ENCODE measurements at places on chromosomes 13 and 19. TPM values are rescaled to one million over a fixed set of nuclear protein-coding genes. Genes with fewer than 3 reads are reported as not detected.

DNA sequence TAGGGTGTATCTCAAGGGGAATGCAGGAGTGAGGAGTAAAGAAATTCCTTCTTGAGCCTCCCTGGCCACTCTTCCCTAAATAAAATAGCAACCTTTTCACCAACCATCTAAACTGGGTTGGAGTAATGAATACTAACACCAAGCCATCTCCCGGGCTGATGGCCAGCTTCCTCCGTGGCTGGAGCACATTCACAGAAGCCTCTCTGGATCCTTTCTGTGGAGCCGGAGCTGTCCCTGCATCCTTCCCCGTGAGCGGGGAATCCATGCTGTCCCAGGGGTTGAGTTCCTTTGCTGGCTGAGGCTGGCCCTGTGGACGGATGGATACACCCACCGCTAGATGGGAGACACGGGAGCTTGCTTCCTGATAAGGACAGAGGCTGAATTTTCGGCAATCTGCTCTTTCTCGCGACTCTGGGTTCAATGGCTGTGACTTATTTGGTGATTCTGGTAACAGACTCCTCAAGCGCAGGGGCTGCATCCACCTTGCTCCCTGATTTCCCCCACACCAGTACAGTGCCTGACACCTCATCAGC lies 370.3 kb downstream of the ZNF536 start:
- DNase-seq = no peak

DNA sequence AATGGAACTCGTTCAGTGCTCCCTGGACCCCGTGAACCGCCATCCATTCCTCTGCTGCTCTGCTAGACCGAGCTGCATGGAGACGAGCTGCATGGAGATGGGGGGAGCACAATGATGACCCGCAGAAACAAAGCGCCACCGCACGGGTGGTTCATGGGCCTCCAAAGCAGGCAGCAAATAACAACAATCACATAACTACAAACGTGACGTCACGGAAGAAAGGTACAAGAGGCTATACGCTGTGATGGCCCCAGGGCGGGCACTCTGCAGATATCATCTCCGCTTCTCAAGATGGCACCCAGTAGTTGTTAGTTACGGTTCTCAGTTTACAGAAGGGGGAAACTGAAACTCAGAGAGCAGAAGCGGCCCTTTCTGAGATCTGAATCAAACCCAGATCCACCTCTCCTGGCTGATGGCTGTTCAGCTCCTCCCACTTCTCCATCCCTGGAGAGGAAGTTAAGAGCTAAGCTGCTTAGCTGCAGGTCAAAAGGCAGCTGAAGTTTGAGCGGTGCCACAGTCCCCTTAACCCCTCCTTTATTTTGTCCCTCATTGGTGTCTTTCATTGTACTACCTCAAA lies 1.7 kb downstream of the ATP13A1 start:
- no peak for DNase-seq

GRCh38 chr19:38149661-38150061 lies 74.4 kb downstream of the DPF1 start:
- DNase-seq = peak; percentile 9

DNA sequence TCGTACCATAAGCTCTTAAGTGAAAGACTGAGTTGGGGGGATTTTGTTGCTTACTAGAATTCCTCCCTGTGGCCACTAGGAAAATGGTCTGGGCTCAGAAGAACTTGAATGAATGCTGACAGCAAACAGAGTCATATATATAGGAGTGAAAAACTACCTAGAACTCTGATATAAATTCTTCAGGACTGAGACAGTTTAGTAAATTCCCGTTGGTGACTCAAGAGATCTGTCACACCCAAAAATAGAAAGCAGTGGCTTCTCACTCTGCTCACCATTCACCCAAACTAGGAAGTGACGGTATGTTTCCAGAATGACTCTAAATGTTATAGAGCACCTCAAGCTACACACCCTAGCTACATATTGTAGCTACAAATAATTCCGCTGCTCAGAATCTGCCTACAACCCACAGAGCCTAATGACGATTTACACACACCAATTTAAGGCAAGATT lies 116.2 kb downstream of the TBC1D4 start:
- DNase-seq = no peak

The SSC5D gene
- 9.4 TPM for total RNA-seq

DNA sequence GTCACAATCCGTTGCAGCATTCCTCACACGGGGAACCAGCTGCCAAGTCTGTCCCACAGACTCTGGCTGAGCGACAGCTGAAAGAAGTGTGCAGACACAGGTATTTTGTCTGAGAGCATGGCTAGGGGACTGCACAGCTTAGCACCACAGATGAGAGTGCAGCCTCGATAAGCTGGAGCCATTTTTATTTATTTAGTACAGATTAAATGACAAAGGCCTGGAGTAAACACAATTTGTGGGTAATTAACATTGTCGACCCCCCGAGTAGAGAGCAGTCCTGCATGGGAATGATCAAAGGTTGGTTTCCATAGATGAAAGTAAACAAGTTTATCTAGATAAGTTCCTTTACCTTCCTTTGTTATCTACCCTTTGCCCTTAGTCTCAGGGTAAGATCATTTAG lies 836.2 kb downstream of the DACH1 start:
- no peak for DNase-seq

- no peak for DNase-seq
Observed at GRCh38 chr13:75432811-75433244, 49.1 kb downstream of the TBC1D4 start.

GRCh38 chr19:47275791-47276461 lies 1.2 kb downstream of the INAFM1 start:
- DNase-seq = peak; percentile 42

DNA sequence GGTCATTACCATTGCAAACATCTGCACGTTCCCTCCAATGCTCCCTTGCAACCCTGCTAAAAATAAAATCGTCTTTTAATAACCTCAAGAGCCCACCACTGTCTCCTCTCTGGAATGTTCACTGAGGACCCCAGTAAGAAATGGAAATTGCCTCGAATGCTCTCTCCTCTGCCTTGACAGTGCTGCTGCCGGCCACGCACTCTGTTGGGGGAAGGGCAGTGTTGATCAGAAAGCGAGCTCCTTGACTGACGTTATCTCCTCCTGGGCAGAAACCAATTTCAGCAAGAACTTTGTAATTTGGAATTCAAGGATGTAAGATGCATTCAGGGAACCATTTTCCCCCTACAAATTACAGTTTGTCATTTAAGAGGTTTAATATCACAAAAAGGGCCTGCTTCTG lies 718.5 kb downstream of the UQCRFS1 start:
- DNase-seq = no peak

- no peak for DNase-seq
Observed at GRCh38 chr19:7393459-7393858, 44.7 kb downstream of the ARHGEF18 start.

All from G401 (cell line).